ENCODE measurements at places on chromosomes 1 and 21.

DNA sequence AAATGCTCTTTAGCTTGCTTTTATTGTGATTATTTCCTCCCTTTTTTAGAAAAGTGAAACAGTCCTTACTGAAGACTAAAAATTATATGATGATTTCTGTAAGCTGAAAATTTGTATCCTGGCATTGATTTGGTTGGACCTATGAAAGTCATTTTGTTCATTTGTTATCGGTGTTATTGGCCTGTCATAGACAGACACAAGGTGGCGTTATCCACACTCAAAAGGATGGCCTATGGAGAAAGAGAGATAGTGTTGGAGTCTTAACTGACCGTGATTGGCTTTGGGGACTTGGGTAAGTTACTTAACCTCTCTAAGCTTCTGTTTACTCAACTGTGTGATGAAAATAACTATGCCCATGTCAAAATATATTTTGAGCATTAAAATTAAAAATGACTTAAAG, 203.6 kb upstream of the CHODL start:
- DNase-seq: no peak

- DNase-seq: no peak
Measured at GRCh38 chr1:8348777-8349472, 31.0 kb downstream of the SLC45A1 start.

DNA sequence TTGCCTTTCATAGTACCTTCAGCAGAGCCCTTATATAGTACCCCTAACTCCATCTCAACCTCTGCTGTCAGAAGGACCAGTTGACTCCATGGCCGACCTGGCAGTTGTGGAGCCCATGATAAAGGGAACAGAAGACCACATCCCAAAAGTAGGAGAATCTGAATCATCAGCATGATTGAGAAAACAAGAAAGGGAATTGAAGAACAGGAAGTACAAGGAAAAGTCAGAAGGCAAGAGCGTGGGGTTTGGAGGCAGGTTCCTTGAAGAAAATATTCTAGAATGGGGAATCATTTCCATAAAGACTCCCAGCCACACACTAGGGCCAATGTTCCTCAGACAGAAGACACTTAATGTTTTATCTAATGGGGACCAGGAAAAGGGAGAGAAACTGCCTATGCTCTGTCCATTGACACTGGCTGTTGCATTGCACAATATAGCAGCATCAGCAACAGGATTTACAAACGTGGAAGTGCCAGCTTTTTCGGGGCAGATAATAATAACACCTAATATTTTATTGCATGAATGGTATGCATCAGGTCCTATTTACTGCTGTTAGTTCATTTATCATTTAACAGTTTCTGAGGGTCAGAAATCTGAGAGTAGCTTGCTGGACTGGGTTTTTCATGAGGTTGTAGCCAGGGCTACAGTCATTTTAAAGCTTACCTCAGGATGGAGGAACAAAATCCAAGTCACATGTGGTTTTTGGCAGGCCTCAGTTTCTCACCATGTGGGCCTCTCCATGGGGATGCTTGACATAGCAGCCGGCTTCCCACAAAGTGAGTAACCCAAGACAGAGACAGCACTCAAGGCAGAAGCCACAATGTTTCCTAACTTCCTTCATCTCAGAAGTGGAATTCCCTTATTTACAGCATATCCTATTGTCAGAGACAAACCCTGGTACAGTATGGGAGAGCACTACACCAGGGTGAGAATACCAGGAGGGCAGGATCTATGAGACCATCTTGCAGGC, 483.4 kb downstream of the PLPP3 start:
- no peak for DNase-seq

DNA sequence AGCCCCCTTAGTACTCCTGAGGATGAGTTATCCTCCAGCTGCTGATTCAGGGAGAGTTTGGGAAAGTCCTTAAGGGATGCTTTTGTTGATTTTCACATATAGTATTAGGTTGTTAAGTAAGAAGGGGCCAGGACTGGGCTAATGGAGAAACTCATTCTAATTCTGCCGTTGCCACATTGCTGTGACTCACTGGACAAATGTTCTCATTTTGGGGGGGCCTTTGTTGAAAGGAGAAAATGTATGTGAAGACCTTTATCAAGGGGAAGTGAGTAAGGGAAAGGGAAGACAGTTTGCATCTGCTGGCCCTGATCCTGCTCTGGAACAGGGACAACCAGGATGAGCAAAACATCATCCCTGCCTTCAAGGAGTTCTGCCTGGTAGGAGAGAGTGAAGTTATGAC, 123.2 kb upstream of the FGGY start:
- DNase-seq: no peak

- no peak for DNase-seq
Measured at GRCh38 chr1:11138952-11139351, 39.3 kb upstream of the EXOSC10 start.

- DNase-seq: no peak
Measured at GRCh38 chr1:98325646-98326440, 335.7 kb upstream of the SNX7 start.

GRCh38 chr1:224287714-224288113, 42.3 kb downstream of the NVL start:
- no peak for DNase-seq

DNA sequence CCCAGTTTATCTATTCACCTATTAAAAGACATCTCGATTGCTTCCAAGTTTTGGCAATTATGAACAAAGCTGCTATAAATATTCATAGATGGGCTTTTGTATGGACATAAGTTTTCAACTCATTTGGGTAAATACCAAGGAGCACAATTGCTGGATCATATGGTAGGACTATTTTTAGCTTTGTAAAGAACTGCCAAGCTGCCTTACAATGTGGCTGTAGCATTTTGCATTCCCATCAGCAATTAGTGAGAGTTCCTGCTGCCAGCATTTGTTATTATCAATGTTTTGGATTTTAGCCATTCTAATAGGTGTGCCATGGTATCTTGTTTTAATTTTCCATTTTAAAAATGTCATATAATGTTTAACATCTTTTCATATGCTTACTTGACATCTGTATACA, 475.6 kb upstream of the NCAM2 start:
- DNase-seq: no peak

DNA sequence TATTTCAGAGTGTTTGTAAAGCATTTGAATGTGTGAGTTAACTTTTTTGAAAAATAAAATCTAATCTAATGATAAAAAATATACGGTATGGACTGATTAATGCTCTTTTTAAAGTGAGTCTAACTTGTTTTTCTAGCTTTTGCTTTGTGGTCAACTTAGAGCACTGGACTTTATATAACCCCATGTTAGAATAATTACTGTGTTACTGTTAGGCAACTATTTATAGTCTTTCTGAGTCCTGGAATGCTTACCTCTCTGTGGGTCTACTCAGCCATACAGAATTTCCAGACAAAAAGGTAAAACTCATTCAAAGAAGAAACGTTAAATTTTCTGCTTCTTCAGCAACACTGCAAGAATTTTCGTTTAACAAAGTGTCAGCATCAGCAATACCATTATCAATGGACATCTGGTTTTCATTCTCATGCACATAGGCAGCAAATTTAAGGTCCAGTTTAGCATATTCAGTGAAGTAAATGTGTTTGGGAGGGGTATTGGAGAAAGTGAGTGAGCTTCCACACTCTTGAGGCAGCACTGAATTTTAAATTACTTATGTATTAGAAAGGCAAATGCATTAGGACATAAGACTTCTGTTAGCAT, 664.7 kb upstream of the NEGR1 start:
- DNase-seq: no peak
